Muscle of back (tissue), 13 donors: ENCODE measurements at places on chromosomes 3 and 15. TPM values are rescaled to one million over a fixed set of nuclear protein-coding genes. Genes with fewer than 3 reads are reported as not detected.

DNA sequence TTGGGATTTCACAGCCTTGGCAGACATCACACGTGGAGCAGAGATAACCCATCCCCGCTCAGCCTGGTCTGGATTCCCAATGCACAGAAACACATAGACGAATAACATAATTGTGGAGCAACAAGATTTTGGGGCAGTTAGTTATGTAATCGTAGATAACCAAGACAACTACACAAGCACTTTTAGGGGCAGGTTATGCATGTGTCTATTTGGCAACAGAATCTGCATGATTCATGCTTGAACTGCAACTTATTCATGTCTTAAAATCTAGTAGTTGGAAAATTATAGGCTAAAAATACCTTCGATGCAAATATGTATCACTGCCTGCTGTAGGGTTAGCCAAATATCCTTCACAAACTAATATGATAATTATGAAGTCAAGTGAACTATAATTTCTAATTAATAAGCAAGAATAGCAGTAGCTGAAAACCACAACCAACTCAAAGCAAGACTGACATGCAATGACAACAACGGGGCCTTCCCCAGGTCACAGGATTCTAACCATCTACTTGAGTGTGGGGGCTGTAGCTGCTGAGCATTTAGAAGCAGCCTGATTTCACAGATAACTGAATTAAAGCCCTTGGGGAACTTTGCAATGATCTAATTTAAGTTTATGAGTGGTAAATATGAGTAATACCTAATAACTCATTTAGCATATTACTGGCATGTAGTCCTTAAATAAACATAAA, 31.1 kb downstream of the DGKG start:
- DNase-seq, result no peak

- no peak for DNase-seq
Observed at GRCh38 chr3:74624301-74624700, 9.8 kb upstream of the CNTN3 start.

GRCh38 chr15:68504681-68505170, 72.8 kb upstream of the ITGA11 start:
- DNase-seq, result no peak

DNA sequence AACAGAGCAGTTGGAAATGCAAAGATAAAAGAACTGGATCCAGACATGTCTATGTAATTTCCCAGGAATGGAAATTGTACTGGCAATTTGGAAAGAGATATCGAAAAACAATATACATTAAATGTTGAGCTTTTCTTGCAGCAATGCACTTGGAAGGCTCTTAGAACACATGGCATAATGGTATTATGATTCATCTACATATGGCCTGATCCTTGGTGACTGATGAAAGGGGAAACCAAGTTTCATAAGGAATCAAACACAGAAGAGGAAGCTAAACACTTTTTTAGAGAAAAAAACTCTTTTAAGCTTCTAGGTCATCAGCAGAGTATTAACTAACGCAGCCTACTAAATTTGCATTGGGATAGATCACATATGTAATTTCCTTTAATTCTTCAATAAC, 12.4 kb upstream of the GREM1 start:
- DNase-seq, result no peak

DNA sequence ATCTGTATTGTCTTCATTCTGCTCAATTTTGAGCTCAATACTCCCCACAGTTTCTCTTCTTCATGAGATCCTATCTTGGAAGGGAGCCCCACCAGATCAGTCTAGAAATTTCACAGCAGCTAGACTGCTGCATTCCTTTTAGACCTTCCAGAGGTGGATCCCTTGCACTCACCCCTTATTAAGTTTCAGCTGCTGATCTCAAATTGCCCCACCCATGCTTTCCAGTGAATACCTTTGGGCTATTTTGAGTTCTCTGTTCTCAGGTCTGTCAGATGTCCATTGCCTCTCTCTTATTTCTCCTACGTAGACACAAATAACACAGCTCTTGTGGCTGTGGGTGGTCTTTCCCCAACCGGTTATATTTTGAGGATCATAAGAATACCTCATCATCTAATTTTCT, 60.8 kb downstream of the GPR156 start:
- DNase-seq, result no peak

- DNase-seq, result peak; percentile 77
Observed at GRCh38 chr3:52004163-52004787, 8.6 kb upstream of the RPL29 start.

GRCh38 chr15:37102305-37103162, 2.2 kb upstream of the MEIS2 start:
- DNase-seq, result no peak

Gene P3H2
- 71.9 TPM for polyA plus RNA-seq

Gene ZNF620
- 2.5 TPM for polyA plus RNA-seq

Gene CCDC54
- polyA plus RNA-seq, result 1.7 TPM
